Right atrium auricular region (tissue), 2 donors: ENCODE measurements at places on chromosomes 3 and 15. TPM values are rescaled to one million over a fixed set of nuclear protein-coding genes. Genes with fewer than 3 reads are reported as not detected.

DNA sequence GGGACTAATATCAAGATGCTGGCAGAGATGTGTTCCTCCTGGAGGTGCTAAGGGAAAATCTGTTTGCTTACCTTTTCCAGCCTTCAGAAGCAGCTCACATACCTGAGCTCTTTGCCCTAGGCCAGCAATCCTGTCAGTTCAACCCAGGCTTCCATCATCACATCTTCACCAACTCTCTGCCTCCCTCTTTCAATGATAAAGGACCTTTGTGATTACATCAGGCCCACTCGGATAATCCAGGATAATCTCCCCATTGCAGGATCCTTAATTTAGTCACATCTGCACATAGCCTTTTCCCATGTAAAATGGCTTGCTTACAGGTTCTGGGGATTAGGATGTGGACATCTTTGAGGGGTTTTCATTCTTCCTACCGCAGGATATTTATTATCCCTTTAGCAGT is 58.3 kb downstream of the NSUN3 start:
- H3K4me3 ChIP-seq = no peak overlapping the region
- H3K4me1 ChIP-seq = no peaks in the 10 kb centered on the region
- H3K27me3 ChIP-seq = no peaks in the 10 kb centered on the region
- H3K36me3 ChIP-seq = peaks cover 6% of the 10 kb centered on the region
- no peak for DNase-seq
- no peak overlapping the region for H3K27ac ChIP-seq

Gene TLR9
- total RNA-seq = not detected

Gene HGD
- 0.41 TPM for total RNA-seq

- no peaks in the 10 kb centered on the region for H3K4me1 ChIP-seq
- no peaks in the 10 kb centered on the region for H3K27me3 ChIP-seq
- no peaks in the 10 kb centered on the region for H3K36me3 ChIP-seq
Measured at GRCh38 chr15:24955531-24955921, 739 bp downstream of the SNRPN start.

Gene SLC2A2
- total RNA-seq = not detected

DNA sequence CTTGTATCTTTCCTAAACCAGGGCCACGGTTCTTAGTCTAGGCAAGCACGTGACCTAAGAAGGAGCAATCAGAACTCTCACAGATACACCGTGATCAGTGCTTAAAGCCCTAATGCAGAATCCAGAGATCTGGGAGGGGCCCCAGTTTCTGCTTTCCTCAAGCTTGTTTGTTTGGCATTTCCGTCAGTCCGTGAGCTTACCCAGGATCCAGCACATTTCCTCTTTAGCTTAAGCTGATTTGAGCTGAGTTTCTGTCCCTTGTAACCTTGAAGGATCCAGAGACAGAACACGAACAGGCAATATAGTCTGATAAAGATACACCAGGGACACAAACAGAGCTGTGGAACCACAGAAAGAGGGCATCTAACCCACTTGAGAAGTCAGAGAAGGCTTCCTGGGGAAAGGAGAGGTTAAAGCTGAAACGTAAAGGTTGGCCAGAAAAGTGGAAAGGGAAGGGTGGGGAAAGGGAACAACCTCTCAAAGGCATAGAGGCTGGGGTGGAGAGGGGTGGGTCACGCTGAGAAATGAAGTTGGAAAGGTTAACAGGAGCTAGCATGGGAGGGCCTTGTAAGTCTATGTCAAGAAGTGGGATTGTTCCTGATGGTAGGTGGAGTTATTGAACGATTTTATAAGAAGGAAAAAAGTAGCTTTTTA is 42.1 kb upstream of the RARB start:
- no peaks in the 10 kb centered on the region for H3K4me1 ChIP-seq
- H3K4me3 ChIP-seq = no peak overlapping the region
- no peaks in the 10 kb centered on the region for H3K27me3 ChIP-seq
- H3K27ac ChIP-seq = no peak overlapping the region
- DNase-seq = no peak

GRCh38 chr15:77816983-77817382 is 184.3 kb upstream of the LINGO1 start:
- H3K27ac ChIP-seq = no peak overlapping the region
- H3K4me3 ChIP-seq = no peak overlapping the region
- H3K4me1 ChIP-seq = no peaks in the 10 kb centered on the region
- DNase-seq = no peak

DNA sequence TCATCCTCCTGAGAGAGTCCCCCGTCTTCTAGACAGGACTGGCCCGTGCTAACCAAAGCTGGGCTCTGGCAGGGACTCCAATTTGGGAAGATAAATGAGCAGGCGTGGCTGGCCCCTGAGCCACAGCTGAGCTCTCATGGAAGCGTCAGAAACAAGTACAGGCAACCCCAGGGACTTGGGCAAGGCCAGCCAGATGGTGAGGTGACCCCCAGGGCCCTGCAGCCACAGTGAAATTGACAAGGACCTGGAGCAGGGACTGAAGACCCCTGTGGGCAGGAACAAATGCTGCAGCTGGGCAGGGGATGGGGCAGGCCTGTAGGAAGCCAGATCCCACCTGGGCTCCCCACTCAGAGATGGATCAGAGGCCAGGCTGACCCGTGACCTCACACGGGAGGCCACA is 32.8 kb upstream of the CGNL1 start:
- H3K36me3 ChIP-seq = no peaks in the 10 kb centered on the region
- no peak overlapping the region for H3K4me3 ChIP-seq
- H3K27ac ChIP-seq = no peak overlapping the region

Gene CHRM5
- not detected for total RNA-seq

DNA sequence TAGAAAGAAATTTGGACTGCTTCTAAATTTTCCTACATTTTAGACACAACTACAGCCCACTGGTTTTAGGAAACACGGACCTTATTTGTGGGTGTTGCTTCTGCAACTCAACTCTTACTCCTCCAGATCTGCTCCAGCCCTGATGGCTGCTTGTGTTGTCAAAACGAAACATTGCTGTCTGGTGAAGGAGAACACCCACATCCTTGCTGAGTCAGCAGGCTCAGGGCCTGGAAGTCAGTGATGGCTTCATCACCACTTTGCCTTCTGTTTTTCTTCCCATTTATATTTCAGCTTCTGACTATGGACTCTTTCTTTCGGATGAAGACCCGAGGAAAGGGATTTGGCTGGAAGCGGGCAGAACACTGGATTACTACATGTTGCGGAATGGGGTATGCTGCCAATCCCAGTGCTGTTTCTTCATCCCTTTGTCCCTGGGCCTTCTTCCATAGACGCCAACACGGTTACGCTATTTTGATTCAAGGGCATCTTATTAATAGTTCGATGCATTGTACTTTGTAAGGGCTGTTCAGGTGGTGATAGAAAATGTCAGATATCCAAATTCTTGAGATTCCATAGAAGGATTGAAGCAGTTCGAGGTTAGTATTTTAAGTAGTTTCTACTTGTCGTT is 392.6 kb upstream of the TPM1 start:
- H3K4me1 ChIP-seq = no peaks in the 10 kb centered on the region
- H3K27ac ChIP-seq = no peak overlapping the region
- peaks cover 11% of the 10 kb centered on the region for H3K36me3 ChIP-seq

GRCh38 chr3:40985195-40985594 is 214.1 kb upstream of the CTNNB1 start:
- H3K27me3 ChIP-seq = no peaks in the 10 kb centered on the region
- no peak for DNase-seq
- H3K36me3 ChIP-seq = no peaks in the 10 kb centered on the region

GRCh38 chr15:97459771-97460170 is 500.7 kb upstream of the ARRDC4 start:
- H3K36me3 ChIP-seq = no peaks in the 10 kb centered on the region
- no peak overlapping the region for H3K4me3 ChIP-seq
- no peaks in the 10 kb centered on the region for H3K4me1 ChIP-seq
- H3K27ac ChIP-seq = no peak overlapping the region
- H3K27me3 ChIP-seq = no peaks in the 10 kb centered on the region

DNA sequence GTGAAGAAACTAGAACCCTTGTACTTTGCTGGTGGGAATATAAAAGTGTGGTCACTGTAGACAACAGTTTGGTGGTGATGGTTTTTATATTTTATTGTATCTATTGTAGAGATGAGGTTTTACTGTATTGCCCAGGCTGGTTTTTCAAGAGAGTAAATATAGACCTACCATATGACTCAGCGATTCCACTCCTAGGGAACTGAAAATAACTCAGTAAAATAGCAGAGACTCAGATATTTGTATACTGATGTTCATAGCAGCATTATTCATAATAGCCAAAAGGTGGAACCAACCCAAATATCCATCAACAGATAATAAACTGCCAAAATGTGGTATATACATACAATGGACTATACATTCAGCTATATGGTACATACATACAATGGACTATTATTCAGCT is 68.8 kb upstream of the IL12A start:
- no peaks in the 10 kb centered on the region for H3K4me1 ChIP-seq
- no peak overlapping the region for H3K4me3 ChIP-seq
- no peak overlapping the region for H3K27ac ChIP-seq
- DNase-seq = no peak
- H3K36me3 ChIP-seq = no peaks in the 10 kb centered on the region

GRCh38 chr3:175619369-175619768 is 760.2 kb downstream of the NAALADL2 start:
- no peaks in the 10 kb centered on the region for H3K4me1 ChIP-seq
- H3K27ac ChIP-seq = no peak overlapping the region
- no peaks in the 10 kb centered on the region for H3K27me3 ChIP-seq
- H3K36me3 ChIP-seq = no peaks in the 10 kb centered on the region
- DNase-seq = no peak

DNA sequence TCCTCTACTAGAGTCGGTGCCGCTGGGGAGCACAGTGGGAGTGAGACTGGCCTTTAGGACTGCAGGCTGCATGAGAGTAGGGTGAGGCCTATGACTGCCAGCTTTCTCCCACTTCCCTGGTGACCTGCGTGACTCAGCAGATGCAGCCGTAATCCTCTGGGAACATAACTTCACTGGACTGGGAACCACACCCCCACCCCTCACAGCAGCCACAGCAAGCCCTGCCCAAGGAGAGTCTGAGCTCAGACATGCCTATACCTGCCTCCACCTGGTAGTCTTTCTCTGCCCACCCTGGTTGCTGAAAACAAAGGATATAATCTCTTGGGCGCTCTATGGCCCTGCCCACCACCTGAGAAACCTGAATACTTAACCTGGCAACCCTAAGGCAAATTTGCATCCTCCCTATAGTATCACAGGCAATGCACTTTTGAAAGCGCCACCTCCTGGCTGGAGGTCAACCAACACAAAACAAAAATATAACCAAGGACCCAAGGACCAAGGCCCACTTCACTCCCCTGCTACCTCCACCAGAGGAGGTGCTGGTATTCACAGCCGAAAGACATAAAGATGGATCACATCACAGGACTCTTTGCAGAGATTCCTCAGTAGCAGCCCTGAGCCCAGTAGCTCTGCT is 308.9 kb downstream of the CTNNB1 start:
- no peaks in the 10 kb centered on the region for H3K27me3 ChIP-seq
- H3K36me3 ChIP-seq = no peaks in the 10 kb centered on the region
- no peak overlapping the region for H3K27ac ChIP-seq
- H3K4me1 ChIP-seq = no peaks in the 10 kb centered on the region
- H3K4me3 ChIP-seq = no peak overlapping the region

DNA sequence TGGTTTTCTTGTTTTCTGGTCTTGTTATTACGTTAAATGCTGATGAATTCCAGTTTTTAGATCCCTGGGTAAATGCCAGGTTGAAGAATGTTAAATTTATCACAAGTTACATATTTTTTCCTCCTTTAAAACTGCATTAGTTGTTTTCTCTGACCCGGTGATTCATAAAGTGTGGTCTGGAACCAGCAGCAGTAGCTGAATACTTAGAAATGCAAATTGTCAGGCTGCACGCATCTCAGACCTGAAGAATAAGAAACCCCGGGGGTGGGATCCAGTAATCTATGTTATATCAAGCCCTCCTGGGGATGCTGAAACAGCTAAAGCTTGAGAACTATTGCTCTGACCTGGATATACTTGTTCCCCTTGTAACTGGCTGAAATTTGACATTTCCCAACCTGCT is 69.1 kb downstream of the PEX5L start:
- no peaks in the 10 kb centered on the region for H3K27me3 ChIP-seq
- H3K27ac ChIP-seq = no peak overlapping the region
- H3K4me1 ChIP-seq = no peaks in the 10 kb centered on the region
- DNase-seq = no peak
- no peak overlapping the region for H3K4me3 ChIP-seq
- no peaks in the 10 kb centered on the region for H3K36me3 ChIP-seq
